ENCODE measurements at places on chromosomes 2 and 18. TPM values are rescaled to one million over a fixed set of nuclear protein-coding genes. Genes with fewer than 3 reads are reported as not detected.

The MYL12B gene
- 74.8 TPM for total RNA-seq

The GREB1 gene
- 32.6 TPM for total RNA-seq

The AQP12B gene
- not detected for total RNA-seq

The SNX17 gene
- total RNA-seq: 91.9 TPM

The VIT gene
- total RNA-seq: not detected

The TMEFF2 gene
- total RNA-seq: 0.15 TPM

The CD8B gene
- total RNA-seq: not detected

The MYO3B gene
- not detected for total RNA-seq

The CABYR gene
- 0.99 TPM for total RNA-seq

The C2orf72 gene
- 5.4 TPM for total RNA-seq

The GNAL gene
- total RNA-seq: 10.4 TPM

The CTNNA2 gene
- total RNA-seq: 15.5 TPM

The CD8A gene
- 0.07 TPM for total RNA-seq

The CCDC74A gene
- 20.6 TPM for total RNA-seq

The IL1F10 gene
- total RNA-seq: not detected

The ATOH8 gene
- total RNA-seq: 10.6 TPM

The DCDC2C gene
- not detected for total RNA-seq

The SERPINB13 gene
- total RNA-seq: not detected

The SLC19A3 gene
- 0.04 TPM for total RNA-seq

The CYP26B1 gene
- total RNA-seq: 3.1 TPM

The DSEL gene
- 1.2 TPM for total RNA-seq

The STAT4 gene
- 0.32 TPM for total RNA-seq

The CAVIN2 gene
- 0.74 TPM for total RNA-seq

The NTSR2 gene
- not detected for total RNA-seq

The FAM124B gene
- total RNA-seq: 0.30 TPM

The PREPL gene
- total RNA-seq: 30.7 TPM

The TAF4B gene
- 8.2 TPM for total RNA-seq

The GULP1 gene
- total RNA-seq: 32.7 TPM

The ASXL2 gene
- total RNA-seq: 14.7 TPM

The SERPINB12 gene
- total RNA-seq: not detected

The GALNT13 gene
- 1.4 TPM for total RNA-seq

The DPP4 gene
- not detected for total RNA-seq

The SAG gene
- not detected for total RNA-seq

The DAW1 gene
- total RNA-seq: 0.46 TPM

The SLC16A14 gene
- 1.7 TPM for total RNA-seq

The VSNL1 gene
- total RNA-seq: 3.9 TPM

The CROCC2 gene
- not detected for total RNA-seq

The FRZB gene
- total RNA-seq: 9.6 TPM

The LDLRAD4 gene
- 7.9 TPM for total RNA-seq

The DES gene
- total RNA-seq: 47.0 TPM

The ABCG5 gene
- not detected for total RNA-seq

The PAX8 gene
- not detected for total RNA-seq

The OXER1 gene
- 0.48 TPM for total RNA-seq

The SUMO1 gene
- total RNA-seq: 94.6 TPM
